ENCODE measurements at places on chromosomes 4 and X. TPM values are rescaled to one million over a fixed set of nuclear protein-coding genes. Genes with fewer than 3 reads are reported as not detected.

The VEGFC gene
- not detected for total RNA-seq

The ZBTB33 gene
- 25.5 TPM for total RNA-seq

The SASH3 gene
- 63.0 TPM for total RNA-seq

The PAGE2B gene
- total RNA-seq = not detected

The NAP1L3 gene
- not detected for total RNA-seq

The STBD1 gene
- not detected for total RNA-seq

The TCEAL6 gene
- not detected for total RNA-seq

The TEX13D gene
- total RNA-seq = 2.0 TPM

The CDX4 gene
- total RNA-seq = not detected

The EDNRA gene
- total RNA-seq = not detected

The SOWAHD gene
- not detected for total RNA-seq

The COMMD8 gene
- total RNA-seq = 25.4 TPM

The EPHA5 gene
- not detected for total RNA-seq

The DAPP1 gene
- total RNA-seq = 49.1 TPM

The TMEM150C gene
- not detected for total RNA-seq

The MAGEA1 gene
- total RNA-seq = 31.6 TPM

The ARMCX5 gene
- total RNA-seq = 13.5 TPM

The BANK1 gene
- 52.6 TPM for total RNA-seq

The TBX22 gene
- total RNA-seq = not detected

The CAPN6 gene
- not detected for total RNA-seq

The MAGEE2 gene
- not detected for total RNA-seq

The NSD2 gene
- total RNA-seq = 64.9 TPM

The HMGN5 gene
- 0.18 TPM for total RNA-seq

The TBC1D25 gene
- total RNA-seq = 14.4 TPM

The GLUD2 gene
- 0.07 TPM for total RNA-seq

The UXT gene
- 202 TPM for total RNA-seq

The FGG gene
- not detected for total RNA-seq

The CNOT6L gene
- 7.0 TPM for total RNA-seq

The PPP4R3C gene
- not detected for total RNA-seq

The FAM114A1 gene
- total RNA-seq = 1.6 TPM

The OTC gene
- not detected for total RNA-seq

The DCLK2 gene
- not detected for total RNA-seq

The ASIC5 gene
- not detected for total RNA-seq

The ATG4A gene
- total RNA-seq = 11.5 TPM

The FOXP3 gene
- total RNA-seq = not detected

The GYG2 gene
- not detected for total RNA-seq

The PABPC4L gene
- not detected for total RNA-seq

The SPANXA1 gene
- not detected for total RNA-seq

The ADRA2C gene
- not detected for total RNA-seq

The NOX1 gene
- not detected for total RNA-seq

The SHROOM2 gene
- total RNA-seq = 0.15 TPM

The HDAC6 gene
- 38.7 TPM for total RNA-seq

The ASB12 gene
- 0.41 TPM for total RNA-seq
